ENCODE measurements at places on chromosomes 4 and X.

GRCh38 chr4:176492646-176493302 lies 173.0 kb downstream of the SPCS3 start:
- DNase-seq = no peak

- no peak for DNase-seq
These were observed 679.7 kb downstream of the TECRL start for GRCh38 chr4:63729519-63729918.

DNA sequence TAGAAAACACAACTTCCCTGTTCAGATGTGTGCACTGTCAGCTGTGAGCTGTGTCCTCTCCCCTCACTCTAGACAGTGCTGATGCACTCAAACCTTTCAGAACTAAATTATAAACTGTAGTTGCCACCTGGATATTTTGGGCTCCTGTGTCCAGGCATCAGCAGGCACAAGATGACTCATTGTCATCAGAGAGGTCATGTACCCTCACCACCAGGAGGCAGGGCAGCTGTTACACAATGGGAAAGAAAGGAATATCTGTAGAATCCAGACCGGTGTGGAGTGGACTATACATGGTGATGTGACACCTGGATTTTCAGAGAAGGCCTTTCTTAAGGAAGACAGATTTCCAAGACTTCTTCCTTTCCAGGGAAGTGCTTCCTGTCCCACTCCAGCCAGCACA lies 854.4 kb upstream of the AGA start:
- no peak for DNase-seq

DNA sequence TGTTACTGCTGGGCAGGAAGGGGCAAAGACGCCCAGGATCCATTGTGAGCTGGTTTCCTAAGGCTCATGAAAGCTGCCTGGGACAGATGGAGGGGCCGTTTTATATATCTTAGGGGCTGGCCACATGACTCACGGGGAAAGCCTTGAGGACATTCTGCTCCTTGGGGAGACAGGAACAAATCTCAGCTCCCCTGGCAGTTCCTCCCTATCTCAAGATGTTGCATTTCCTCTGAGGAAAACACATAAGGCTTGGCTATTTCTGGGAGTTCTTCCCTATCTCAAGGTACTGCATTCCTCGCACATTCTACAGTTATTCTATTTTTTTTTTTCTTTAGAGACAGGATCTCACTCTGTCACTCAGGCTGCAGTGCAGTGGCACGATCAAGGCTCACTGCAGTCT lies 804.6 kb upstream of the TENM3 start:
- DNase-seq = no peak

GRCh38 chrX:23235051-23235450 lies 99.6 kb upstream of the PTCHD1 start:
- no peak for DNase-seq

- no peak for DNase-seq
These were observed 2.0 kb downstream of the DHX15 start for GRCh38 chr4:24582235-24582832.

DNA sequence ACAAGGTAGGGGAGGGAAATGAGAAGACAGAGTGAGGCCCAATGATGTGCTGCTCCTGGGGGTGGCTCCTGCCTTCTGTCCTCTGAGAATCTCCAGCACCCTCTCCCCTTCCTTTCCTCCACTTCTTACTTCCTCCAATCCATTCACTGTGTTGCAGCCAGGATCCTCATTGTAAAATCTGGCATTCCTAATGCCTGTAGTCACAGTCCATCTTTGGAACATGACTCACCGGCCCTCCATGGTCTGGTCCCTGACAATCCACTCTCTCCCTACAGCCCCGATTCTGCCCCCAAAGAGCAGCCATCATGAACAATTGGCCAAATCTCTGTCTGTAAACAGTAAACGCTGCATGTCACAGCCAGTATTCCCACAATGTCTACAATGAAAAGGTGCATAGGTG lies 72.9 kb downstream of the CLNK start:
- DNase-seq = no peak

GRCh38 chr4:110898290-110898689 lies 275.4 kb upstream of the PITX2 start:
- DNase-seq = no peak

DNA sequence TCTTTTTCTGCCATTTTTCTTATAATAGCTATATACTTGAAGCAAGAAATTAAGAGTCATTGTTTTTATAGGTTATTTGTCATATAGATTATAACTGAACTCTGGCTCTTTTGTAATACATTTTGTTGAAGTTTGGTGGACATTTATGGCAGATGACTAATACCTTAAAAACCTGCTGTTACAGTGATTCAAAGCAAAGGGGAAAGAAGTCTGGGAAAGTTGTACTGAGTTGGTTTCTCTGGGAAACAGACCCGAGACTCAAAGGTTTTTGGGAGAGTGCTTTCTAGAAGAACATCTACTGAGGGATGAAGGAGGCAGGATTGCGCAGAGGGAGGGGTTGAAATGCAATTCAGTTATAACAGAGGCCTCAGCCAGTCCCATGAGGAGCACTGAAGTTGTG lies 35.9 kb downstream of the NAP1L5 start:
- no peak for DNase-seq

DNA sequence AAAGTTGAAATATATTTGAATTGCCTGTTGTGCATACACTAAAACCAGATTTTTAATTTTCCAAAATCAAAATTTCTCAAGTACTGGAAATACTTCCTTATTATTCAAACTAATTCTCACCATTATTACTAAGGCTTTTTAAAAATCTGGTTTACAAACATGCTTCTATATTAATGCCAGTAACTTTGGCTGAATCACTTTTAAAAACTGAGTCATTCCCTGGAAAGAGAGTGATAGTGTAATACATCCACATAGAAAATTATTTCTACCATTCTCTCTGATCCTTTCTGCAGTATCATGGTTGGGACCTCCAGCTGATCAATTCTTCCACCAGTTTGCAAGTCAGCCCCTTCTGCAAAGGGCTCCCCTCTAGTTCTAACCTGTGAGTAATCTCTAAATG lies 165.3 kb upstream of the FAM241A start:
- no peak for DNase-seq

- DNase-seq = no peak
These were observed 27.1 kb upstream of the IGFBP7 start for GRCh38 chr4:57137261-57137660.

- no peak for DNase-seq
These were observed 38.2 kb downstream of the AFF1 start for GRCh38 chr4:86972997-86973396.

- DNase-seq = no peak
These were observed 103.1 kb downstream of the CHIC2 start for GRCh38 chr4:53961351-53961750.

- DNase-seq = no peak
These were observed 284.3 kb downstream of the CXXC4 start for GRCh38 chr4:104210420-104210819.

GRCh38 chr4:117328333-117328732 lies 243.0 kb upstream of the TRAM1L1 start:
- DNase-seq = no peak

DNA sequence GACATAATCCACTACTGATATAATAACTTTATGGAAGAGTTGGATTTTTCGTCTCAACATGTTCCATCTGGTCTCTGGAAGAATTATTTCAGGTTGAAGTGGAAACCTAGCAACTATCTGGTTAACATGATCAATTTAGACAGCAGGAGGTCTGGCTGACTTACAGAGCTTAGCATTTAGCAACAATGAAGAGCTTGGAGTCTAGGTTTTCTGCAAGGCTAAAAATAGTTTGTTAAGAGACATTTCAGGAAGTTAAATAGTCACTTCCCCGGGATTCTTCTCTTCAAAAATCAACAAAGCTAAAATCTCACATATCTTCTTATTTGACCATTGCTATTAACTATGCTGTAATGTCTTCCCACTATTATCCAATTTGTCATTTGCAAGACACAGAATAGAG lies 418.6 kb upstream of the DIPK2B start:
- DNase-seq = no peak

- DNase-seq = no peak
These were observed 2.2 kb downstream of the ZNF185 start for GRCh38 chrX:152899874-152900719.

GRCh38 chr4:14100349-14100748 lies 472.8 kb upstream of the BOD1L1 start:
- DNase-seq = no peak

DNA sequence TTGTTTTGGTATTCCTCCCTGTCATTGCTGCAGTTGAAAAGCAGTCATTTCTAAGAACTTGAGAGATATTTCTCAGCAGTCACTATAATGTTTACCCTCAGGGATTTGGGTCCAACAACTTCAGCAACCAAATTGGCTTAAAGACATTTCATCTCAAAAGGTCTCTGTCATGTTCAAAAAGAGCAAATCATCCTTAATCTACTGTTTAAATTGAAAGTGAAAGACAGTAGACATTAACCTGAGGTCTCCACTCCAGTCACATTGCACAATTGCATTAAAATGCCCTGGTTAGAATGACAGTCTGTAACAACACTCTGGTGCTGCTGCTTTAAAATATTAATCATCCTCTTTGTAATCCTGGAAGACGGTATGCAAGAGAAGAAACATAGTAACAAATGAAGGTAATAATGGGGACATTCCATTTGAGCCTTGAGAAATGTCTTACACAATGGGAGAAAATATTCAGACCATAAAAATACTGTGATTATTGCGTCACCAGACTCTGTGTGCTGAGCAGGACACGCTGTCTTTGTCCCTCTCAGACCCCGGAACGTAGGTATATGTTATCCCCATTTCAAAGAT lies 90.2 kb upstream of the UNC5C start:
- DNase-seq = no peak

DNA sequence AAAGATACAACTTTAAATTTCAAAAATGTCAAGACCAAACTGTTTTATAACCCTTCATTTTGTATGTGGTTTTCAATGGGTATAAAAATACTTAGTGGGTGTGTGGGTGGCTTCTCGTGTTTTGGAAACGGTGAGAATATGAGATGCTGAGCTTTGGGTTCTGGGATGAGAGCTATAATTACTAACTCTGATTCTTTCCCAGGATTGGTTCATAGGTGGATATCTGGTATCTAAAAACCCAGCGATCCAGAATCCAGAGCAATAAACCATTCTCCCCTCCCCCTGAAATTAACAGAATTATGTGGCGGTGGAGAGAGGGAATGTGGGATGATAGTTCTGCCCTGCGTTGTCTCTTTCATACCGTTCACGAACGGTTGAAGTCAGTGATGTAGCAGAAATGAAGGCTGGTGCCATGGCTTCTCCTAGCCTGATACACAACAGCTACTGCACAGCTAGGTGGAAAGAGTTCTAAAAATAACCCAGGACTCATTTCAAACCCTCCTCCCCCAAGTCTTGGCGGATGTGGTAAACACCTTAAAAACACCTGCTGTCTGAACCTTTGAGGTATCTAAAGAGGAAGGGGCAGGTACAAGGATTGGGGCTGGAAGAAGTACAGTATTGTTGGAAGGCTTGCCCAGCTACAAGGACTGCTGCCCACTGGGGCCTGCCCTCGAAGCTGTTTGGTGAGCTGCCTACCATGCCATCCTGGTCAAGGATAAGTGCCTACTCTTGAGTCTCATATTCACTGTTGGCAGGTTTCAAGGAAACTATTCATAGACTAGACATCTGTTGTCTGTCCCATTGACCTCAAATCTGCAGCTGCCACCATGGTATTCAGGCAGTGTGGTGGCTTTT lies 44.5 kb downstream of the SEPTIN11 start:
- peak; percentile 28 for DNase-seq

DNA sequence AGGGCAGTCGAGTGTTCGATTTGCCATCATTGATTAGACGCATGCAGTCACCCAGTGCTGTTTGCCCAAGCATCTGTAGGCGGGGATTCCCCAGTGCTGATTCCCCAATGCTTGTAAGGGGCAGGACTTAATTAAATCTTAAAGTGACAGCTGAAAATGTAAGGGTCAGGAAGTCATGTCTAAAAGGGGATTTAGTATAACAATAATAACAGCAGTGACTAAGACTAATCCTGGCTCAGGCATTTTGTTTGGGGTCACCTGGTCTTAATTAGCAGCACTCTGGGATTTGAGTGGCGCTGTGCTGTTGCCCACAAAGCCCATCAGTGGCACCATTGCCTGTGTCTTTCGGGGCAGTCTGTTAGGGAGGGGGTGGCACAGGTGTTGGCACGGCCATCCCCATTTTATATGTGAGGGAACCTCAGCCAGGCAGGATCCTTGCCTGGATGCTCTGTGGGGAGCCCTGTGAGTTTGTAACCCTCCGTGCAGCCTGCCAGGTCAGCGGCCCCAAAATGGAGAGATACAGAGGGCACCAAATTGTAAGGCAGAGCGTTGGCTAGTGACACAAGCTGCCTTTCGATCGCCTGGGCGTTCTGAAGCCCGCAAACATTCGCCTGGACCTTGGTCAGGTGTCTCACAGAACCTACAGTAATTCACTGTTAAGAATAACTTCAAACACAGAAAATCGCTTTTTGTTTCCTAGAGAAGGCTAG lies 146.7 kb downstream of the TBL1X start:
- no peak for DNase-seq

DNA sequence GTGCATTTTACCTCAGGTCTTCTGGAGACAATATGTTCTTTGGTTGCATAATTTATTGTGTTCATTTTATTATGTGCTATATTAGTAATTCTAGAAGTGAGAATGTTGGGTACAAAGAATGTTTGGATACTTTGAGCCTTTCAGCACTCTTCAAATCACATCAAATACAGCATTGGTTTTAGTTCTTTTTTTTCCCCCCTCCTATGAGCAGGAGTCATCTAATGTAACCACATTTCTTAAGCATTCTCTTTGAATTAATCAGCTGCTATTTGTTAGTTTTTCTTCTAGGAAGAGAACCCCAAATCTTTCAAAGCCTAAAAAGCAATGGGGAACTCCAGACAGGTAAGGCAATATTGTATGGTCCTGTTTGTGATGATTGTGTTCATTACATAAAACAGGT lies 46.7 kb downstream of the ARL9 start:
- no peak for DNase-seq

GRCh38 chr4:109592367-109592766 lies 32.3 kb downstream of the MCUB start:
- DNase-seq = no peak

- DNase-seq = no peak
These were observed 44.1 kb downstream of the DTHD1 start for GRCh38 chr4:36325499-36325898.

GRCh38 chr4:99190336-99190735 lies 28.7 kb downstream of the ADH6 start:
- DNase-seq = no peak

- no peak for DNase-seq
These were observed 22.0 kb upstream of the TRPC3 start for GRCh38 chr4:121973816-121974215.

DNA sequence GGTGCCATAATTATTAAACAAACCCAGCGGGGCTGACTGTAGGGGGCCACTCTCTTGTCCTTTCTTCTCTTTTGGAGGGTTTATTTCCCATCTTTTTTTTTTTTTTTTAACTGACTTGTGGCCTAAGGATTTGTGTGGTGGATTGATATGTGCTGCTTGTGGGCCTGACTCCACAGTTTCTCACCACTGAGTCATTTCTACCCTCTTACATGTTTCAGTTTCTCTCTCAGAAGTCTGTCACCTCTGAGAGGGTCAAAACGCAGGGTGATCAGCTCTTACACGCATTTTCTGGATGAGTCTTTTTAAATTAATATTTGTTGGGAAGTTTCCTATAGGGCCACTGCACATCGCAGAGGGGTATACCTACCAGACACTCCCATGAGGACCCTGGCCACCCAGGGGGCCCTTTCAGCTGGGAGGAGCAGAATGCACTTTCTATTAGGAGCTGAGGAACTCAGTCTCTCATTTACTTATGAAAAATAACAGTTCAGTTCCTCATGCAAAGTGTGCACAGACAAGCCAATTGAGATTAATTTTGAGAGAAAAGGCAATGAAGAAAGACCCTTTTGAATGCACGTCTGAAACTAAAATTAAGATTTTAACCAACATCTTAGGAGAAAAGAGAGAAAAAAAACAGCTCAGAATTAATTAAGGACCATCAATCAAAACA lies 407.9 kb downstream of the TECRL start:
- DNase-seq = no peak

Data from stimulated activated CD4-positive, alpha-beta T cell treated with anti-CD3 and anti-CD28 coated beads, Interleukin-15, amount 100 ng/mL, for 1 hour (primary cell).